CD8-positive, alpha-beta T cell (primary cell): ENCODE measurements at places on chromosomes 2 and 18.

- no peak for DNase-seq
These were observed 84.0 kb downstream of the RND3 start for GRCh38 chr2:150403457-150403856.

DNA sequence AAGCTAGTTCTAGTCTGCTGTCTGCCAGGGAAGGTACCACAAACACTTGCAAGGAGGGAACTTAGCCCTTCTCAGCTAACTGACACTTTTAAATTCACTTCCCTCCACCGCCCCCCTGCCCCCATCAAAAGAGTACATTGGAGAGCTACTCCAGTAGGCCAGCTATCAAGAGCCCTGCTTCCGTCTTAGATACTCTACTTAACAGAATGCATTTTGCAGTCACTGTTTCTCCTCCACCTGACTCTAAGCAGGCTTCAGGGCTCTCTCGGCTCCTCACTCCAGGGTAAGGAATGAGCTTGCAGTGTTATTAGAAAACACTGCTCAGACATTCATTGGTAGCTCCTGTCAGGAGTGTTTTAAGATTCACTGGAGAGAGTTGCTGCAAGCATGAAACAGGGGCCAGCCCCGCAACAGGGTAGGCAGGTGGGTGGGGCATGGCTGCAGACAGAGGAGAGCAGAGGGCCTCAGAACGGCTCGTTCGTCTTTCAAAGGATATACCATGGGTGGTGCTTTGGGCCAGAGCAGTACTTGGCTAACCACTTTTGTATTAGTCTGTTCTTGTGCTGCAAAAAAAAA, 35.3 kb upstream of the PDCL3 start:
- DNase-seq: no peak

DNA sequence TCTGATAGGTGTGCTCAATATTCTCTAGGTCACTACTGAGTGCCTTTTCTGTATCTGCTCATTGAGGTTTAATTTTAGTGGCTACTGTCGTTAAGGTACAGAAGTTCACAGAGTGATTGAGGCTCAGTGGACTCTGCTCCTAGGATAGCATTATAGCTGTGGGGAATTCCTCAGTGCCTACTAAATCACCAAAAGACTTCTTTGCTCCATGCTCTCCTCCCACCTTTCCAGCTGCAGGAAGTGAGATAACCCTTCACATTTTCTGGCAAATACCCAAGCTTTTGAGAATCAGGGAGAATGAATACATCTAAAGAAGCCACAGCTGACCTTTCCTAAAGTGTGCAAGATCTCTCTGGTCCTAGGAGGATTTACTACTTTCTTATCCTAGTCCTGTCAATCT, 95.2 kb upstream of the FSIP2 start:
- DNase-seq: no peak

DNA sequence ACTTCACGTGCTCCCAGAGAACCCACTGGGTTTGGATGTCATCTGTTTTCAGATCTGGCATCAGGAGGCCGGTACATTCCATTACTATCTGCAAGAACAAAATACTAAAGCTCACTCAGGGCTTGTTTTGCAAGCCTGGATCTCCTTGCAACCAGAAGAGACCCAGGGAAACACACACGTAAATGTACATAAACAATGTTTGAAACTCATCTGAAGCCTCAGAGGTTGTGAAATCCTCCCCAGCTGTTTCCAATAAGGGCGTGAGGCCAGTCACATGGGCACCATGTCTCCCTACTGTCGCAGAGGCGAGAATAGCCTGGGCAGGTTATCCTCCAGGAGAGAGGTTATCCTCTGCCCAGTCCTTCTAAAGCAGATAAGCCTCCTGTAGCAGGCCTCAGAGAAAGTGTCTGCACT, 186.9 kb downstream of the GFPT1 start:
- no peak for DNase-seq

DNA sequence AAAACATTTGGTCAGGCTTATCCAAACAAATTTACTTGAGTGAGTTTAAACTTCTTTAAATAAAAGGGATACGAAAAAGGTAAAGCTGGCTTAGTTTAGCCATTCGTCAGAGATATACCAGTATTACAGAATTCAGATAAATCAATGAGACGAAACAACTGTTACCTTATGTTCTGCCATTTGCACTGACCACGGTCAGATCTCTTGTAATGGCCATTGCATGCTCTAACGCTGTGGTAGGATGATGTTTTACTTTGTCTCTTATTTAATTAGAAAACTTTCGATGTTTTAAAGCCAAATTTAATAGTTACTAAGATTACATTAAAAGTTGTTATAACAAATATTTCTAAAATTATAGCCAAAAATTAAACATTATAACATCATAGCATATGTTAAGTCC, 1.5 kb downstream of the C18orf54 start:
- DNase-seq: no peak

- DNase-seq: no peak
These were observed 8.4 kb downstream of the PTPRM start for GRCh38 chr18:7575465-7576028.

DNA sequence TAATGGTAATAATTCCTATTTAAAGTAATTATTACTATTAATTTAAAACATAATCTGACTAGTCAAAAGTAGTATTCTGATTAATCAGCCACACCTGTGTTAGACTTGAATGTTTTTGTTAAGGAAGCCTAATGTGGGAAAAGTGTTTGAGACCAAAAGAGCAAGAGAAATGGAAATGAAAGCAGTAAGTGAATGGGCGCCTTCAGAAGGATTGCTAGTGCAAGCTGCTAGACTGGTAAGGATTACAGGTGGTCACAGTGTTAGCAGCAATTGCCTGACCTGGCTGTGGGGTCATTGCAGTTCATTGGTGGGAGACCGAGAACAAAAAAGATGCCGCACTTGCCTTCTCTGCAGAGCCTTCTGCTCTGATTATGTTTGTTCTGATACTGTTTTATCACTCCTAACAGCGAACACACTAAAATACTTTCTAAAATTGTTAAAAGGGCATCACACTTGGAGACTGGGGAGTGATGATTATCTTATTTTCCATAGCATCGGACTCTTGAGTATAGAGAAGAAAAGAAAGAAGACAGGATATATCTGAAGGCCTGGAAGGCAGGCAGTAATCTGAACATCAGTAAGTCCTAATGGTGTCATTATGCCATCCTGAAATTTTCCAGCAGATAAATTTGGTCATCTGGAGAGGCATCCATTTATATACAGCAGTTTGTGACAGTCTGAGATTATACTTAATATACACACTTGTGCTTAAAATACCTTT, 5.8 kb downstream of the SOCS6 start:
- no peak for DNase-seq

- no peak for DNase-seq
These were observed 27.3 kb downstream of the DCDC2C start for GRCh38 chr2:3730646-3731045.

DNA sequence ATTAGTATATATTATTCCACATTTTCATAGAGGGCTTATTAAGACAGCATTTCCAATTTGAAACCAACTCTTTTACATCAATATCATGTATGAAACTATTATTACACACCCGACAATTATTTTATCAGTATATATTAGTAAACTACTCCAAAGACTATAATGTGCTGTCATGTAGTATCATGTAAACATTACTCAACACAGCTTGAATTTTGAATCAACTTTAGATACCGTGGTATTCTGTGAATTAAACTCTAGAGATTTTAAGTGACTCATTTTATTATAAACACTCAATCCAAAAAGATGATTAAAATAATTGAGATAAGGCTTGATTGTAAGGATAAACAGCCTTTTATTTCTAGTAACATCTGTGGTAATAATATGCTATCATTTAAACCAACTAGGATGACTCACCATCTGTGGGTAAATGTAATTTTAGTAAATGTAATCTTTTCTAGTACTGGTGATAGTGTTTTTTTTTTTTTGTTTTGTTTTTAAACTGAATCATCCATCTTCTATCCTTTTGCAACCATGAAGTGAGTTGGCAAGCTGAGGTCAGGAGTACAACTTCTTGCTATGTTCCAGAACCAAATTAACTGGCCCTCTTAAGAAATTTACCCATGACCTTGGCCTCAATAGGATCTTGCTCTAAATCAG, 144.3 kb upstream of the SMAD7 start:
- DNase-seq: no peak

GRCh38 chr2:171531836-171532450, 9.7 kb downstream of the CYBRD1 start:
- no peak for DNase-seq

DNA sequence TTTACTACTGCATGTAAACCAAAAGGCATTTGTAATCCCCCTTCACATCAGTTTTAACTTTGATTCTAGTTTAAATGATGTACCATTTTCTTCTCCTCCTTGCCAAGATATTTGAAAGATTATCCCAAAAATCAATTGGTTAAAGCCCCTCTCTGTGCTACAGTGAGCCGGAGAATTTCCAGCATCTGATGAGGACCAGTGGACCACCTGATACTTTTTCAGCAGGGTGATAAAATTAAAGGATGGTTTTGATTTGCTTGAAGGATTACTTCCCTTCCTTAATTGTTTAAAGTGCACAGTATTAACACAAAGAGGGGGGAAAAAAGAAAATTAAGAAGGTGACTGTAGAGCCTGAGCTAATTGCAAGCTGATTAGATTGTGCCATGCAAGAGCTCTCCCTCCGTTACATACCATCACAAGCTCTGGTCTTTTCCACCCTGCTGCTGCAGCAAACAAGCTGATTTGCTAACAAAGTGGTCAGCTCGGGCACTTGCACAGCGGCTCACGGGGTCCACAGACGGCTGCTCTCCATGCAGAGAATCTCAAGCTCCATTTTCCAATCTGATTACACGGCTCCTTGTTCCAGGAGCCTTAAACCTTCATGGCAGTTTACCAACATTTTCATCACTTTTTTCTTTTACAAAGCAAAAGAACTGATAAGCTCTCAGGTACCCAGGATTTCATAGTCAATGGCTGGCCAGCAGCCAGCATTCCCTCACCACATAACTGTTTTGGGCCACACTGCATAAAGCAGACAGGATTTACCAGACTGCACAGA, 22.1 kb downstream of the FIGN start:
- no peak for DNase-seq

DNA sequence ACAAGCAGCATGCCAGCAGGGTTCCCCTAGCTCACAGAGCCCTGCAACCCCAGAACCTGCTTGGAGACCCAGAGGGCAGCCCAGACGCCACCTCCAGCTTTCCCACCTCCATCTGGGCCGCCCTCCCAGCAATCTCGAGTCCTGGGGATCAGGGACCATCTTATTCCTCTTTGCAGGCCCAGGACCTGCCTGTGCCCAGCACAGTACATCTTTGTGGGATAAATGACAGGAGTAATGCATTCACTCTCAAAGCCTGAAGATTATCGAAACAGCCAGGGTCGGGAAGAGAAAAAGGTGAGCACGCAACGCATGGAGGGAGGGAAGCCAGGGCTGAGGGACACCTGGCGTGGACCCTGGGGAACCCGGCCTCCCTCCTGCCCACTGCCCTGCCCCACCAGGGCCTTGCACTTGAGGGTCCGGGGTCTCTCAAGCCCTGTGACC, 144.1 kb downstream of the NDUFA10 start:
- DNase-seq: no peak

GRCh38 chr2:136143603-136144451, 25.9 kb upstream of the CXCR4 start:
- no peak for DNase-seq

GRCh38 chr18:27921904-27922751, 254.8 kb downstream of the CDH2 start:
- DNase-seq: no peak
